ENCODE measurements at places on chromosomes 2 and 18.
A peak's percentile ranks its signal among the peaks of the same experiment; 100 is the strongest.

DNA sequence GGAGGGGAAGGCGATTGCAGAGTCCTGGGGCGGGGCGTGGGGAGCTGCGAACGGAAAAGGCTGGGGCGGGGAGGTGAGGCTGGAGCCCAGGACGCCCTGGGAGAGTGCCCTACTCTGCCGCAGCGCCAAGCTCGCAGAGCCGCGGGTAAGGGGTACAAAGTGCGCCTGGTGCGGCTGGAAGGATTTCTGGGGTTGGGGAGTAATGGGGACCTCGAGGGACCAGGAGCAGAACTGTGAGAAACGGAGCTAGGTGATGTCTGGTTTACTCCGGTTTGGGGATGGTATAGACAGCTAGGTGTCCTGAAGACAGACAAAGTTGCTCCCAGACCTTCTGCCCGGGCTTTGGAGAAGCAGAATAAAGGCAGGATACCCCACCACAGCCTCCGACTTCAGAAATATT lies 718 bp upstream of the NXPH2 start:
- no peak for DNase-seq

- no peak for DNase-seq
Measured at GRCh38 chr2:130252880-130253645, 54.8 kb upstream of the TUBA3E start.

GRCh38 chr18:39604836-39605235 lies 2039.2 kb upstream of the CELF4 start:
- no peak for DNase-seq

DNA sequence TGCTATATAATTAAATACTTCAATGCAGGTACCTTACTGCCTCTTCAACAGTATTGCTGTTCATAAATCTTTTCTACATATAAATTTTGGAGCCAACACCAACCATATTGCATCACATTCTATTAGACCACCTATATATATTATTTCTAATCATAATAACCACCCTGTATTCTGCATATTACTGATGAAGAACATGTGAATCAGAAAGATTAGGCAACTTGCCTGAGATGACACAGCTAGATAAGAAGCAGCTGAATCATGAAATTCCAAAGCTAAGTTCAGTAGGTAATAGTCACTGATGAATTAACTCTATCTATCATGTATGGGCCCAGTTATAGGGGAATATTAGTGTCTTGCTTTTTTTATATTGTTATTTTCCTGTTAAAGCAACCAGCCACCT lies 161.8 kb downstream of the AGPS start:
- no peak for DNase-seq

- no peak for DNase-seq
Measured at GRCh38 chr2:85342156-85342555, 12.2 kb downstream of the RETSAT start.

DNA sequence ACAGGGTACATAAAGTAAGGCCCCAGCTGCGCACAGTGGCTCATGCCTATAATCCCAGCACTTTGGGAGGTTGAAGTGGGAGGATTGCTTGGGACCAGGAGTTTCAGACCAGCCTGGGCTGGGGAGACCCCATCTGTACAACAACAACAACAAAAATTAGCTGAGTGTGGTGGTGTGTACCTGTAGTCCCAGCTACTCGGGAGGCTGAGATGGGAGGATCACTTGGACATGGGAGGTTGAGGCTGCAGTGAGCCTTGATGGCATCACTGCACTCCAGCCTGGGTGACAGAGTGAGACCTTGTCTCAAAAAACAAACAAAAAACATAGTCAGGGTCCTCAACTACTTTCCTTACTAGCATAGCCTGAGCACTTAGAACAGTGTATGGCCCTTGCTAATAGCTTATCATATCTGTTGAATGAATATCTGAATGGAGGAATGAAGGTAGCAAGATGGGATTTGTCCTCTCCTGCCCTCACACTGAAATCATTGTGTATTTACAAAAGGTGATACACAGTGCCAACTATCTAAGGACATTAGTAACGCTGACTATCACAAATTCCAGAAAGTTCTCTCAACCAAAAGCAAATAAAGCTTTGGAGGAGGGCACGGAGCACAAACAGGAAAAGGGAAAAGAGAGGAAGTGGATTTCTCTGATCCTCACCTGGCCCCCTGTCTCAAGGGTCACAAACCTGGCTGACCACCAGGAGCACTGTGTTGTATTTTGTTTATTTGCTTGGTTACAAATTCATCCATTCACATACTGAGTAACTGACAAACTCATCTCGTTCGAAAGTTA lies 38.1 kb downstream of the L3MBTL4 start:
- no peak for DNase-seq

- DNase-seq = no peak
Measured at GRCh38 chr2:238305965-238306671, 14.2 kb upstream of the TRAF3IP1 start.

DNA sequence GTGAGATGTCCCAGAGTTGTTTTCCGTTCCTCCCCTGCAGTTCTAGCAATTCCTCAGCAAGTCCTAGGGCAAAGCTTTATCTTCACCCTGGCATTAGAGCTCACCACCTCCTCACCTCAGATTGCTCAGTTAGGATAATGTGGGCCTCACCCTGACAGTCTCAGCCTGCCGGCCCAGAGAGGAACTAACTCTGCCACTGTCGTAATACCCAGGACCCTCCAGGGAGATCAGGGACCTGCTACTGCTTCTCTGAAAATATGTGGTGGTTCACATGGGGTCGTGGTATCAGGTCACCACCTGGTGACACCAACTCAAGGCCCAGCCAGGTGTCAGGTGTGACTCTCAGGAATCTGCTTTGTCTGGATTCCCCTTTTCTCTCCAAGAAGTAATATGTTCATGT lies 120.7 kb downstream of the FEZ2 start:
- DNase-seq = no peak

DNA sequence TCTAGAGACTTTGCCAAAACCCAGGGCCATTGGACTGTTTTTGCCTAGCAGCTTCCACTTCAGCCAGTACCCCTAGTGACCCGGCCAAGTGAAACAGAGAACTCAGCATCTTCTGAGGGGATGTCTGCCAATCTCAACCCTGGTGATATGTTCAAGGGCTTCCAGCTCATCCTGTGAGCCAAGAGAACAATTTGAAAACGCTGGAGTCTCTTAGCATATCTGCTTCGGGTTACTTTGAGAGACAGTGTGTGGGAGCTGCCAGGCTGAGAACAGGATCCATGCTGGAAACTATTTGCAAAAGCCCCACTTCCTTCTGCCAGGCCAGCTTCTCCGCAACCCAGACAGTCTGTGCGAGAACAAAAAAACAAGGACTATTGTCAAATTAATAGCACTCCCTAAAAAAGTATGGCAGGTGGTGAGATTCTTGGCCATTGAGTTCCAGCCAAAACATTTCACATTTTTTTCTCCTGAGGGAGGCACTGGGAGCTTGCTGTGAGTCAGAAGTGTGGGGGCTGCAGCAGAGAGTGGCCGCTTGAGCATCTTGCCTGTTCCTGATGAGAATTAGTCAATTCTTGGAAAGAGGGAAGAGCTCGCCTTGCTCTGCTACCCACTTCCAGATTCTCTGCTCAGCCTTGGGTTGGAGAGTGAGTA lies 395.6 kb upstream of the TRIB2 start:
- no peak for DNase-seq

DNA sequence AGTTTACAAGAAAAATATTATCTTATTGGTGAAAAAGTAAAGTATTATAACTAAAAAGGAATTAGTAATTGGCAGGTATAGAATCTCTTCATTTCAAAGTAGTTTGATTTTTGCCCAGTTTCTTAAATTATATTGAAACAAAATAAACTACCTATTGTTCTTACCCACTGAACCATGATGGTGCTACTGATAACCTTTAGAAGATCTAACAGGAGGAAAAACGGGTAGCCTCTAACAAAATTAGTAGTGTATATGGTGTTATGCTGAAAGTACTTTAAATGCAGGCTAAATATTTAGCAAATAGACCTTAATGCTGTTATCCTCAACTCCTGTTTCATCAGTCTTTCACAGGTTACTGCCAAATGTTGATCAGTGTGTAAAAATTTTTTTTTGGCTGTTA lies 19.1 kb downstream of the MRPS9 start:
- DNase-seq = no peak

GRCh38 chr2:1253629-1254028 lies 159.6 kb upstream of the TPO start:
- no peak for DNase-seq

DNA sequence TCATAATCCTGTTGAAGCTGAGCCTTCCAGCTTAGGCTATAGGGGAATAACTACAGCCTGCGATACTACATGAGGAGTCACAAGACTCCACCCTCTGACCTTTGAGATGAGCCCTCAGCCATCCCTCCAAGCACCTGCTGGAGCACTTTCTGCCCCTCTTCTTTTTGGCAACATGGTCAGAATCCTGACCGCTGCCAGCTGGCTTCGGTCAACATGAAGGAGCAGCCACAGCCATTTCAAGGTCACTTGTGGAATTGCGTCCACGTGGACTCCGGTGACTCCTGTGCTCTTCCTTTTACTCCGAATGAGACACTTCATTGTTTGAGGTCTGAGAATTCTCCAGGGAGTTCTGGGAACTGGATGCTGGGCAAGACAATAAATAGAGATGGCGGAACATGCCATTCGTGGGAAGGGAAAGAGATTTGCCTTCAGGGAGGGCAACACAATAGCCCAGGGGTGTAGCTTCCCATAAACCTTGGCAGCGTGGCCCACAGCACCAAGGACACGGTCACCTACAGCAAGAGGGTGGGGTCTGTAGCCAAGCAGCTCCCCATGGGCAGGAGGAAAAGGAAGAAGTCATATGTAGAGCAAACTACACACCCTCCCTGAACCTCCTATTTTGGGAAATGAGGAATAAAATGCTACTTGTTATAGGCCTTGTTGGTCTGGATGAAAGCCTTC lies 73.3 kb upstream of the PPP1CB start:
- DNase-seq = no peak

DNA sequence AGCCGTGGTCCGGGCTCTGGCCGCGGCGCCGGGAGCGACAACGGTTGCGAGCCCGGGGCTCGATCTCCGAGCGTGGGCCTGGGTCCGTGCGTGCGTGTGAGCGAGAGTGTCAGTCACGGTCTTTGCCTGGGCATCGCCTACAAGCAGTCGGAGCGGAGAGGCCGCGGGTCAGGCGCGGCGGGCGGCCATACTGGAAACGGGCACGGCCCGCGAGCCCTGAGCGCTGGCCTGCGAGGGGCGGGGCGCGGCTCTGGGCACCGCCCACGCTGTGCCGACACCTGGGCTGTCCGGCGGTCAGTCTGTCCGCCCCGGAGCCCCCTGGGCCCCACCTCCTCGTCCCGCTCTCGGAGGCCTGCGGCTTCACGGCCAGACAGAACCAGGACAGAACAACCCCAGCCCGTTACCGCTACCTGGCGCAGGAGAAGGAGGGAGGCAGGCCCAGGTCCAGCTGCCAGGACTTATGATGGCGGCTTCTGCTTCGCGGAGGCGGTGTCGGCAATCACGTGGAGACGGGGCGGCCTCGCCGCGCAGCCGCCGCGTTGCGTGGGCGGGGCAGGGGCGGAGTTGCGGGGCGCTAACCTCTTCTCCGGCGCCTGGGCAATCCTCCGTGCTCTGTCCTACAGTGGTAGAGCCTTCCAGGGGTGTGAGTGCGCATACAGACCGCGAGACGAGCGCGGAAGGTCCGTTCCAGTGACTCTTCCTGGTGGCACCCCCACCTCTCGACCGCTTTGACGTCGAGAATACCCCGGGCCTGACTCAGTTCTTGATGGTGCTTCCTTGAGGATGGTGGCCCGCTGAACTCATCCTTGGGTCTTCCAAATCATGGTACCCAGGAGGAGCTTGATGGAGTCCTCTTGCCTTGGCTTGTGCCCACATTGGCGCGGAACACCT lies at the start of gene TMEM131:
Gene TMEM131 (minus strand): TSS at position 215 of the 891 bp plus-strand sequence. CDS start 286 bp downstream, outside the sequence.
- peak; percentile 95 for DNase-seq

GRCh38 chr2:120436885-120437603 lies 91.1 kb downstream of the INHBB start:
- DNase-seq = peak; percentile 60

DNA sequence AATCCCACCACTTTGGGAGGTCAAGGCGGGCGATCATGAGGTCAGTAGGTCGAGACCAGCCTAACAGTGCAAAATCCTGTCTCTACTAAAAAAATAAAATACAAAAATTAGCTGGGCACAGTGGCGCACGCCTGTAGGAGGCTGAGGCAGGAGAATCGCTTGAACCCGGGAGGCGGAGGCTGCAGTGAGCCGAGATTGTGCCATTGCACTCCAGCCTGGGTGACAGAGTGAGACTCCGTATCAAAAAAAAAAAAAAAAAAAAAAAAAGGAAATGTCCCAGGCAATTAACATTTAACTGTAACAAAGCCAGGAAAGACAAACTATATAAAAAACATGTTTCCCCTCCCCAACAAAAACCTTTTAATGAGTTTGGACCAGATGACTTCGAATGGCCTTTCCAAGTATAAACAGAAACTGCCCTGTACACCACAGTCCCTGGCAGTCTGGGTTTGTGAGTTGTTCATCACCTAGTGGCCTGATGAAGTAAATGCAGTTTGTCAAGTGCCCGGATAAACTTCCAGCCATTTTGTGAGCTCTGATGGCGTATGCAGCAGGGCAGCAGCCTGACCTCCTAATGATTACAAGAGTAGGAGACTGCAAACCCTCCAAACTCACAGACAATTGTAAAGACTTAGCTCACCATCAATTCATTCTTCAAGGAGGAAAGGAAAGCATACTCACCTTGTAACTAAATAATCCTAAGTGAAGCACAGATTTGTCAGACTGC lies 16.6 kb upstream of the PCBP1 start:
- peak; percentile 87 for DNase-seq

GRCh38 chr2:233152541-233152940 lies 92.4 kb downstream of the INPP5D start:
- no peak for DNase-seq

DNA sequence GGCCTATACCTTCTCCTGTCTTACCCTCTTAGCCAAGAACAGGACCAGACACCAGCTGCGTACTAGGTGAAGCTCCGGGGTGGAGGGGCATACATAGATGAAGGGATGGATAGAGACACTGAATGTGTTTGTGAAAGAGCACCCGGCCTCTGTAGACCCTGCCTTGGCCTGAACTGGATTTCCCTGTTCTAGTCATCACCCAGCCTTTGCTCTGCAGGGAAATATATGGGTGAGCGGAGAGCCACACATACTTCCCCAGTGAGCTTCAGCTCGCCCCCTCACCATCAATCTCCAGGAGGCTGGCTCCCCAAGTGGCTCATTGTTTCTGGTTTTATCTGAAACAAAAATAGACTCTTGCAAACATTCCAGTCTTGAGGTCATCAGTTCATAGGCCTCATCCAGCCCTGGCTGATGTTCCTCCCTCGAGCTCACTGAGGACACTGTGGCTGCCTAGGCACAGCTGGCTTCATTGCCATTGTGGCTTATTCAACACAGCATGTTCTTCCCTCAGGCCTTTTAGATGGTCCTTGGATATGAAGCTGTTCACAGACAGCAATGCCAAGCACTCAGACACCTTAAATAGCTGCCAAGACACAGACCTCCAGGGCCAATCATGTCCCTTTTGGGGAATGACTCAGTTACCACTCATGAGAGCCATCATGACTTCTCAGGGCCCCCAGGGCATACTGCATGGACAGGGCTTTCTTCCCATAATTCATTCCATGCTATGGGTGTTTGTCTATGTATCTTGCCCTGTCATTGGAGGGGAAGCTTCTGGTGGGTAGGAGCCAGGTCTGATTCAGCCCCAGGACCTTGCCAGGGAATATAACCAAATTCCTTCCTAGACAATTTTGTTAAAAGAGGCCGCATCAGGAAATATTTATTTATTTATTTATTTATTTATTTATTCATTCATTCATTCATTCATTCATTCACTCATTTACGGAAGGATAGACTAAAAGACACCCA lies 82.4 kb downstream of the TTC32 start:
- DNase-seq = no peak
